ENCODE measurements at places on chromosomes 11 and 22. TPM values are rescaled to one million over a fixed set of nuclear protein-coding genes. Genes with fewer than 3 reads are reported as not detected.

- no peak for DNase-seq
Observed at GRCh38 chr11:106608677-106609076, 409.6 kb downstream of the GUCY1A2 start.

MFNG gene
- total RNA-seq: 214 TPM

DNA sequence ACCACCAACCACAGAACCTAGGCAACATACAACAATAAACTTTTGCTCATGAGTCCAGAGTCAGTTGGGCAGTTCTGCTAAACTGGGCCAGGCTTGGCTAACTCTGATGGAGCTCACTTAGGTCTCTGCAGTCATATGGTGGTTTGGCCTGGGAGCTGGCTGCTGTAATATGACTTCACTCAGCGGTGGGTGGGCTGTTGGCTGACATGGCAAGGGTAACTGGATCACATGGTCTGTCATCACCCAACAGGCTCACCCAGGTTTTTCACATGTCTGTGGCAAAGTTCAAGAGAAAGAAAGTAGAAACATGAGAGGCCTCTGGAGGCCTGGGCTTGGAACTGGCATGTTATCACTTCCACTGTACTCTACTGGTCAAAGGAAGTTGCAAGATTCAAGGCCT lies 43.2 kb upstream of the CLMP start:
- no peak for DNase-seq

- no peak for DNase-seq
Observed at GRCh38 chr11:127600674-127601073, 600.1 kb upstream of the KIRREL3 start.

DNA sequence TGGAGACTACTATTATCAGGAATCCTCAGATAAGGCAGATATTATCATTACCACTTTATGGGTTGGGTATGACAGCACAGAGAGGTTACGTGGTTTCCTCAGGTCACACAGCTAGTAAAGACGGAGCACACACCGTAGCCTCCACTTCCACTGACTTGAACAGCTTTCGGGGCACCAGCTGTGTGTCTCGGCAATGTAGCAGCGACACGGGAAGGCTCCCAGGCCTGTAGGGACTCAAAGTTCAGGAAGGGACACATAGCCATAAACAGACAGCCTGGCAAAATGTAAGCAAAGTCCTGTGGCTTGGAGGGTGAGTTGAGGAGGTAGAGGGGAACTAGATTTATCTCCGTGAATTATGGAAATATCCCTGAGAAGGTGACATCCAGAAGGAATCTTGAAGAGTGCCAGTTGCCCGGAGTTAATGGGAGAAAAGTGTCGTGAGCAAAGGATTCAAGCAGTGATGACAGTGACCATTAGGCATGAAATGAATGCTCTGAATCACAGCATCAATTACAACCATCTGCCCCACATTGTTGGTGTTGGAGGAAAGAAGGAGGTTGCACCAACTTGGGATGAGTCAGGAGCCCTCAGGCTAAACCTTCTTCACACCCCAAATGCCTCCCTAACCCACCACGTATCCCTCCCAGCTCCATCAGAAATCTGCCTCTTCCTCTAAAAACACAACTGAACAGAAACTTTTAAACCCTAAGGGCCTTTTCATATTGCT lies 106.7 kb upstream of the ASPHD2 start:
- no peak for DNase-seq

ASCL2 gene
- 0.42 TPM for total RNA-seq

FLRT1 gene
- total RNA-seq: not detected

DNA sequence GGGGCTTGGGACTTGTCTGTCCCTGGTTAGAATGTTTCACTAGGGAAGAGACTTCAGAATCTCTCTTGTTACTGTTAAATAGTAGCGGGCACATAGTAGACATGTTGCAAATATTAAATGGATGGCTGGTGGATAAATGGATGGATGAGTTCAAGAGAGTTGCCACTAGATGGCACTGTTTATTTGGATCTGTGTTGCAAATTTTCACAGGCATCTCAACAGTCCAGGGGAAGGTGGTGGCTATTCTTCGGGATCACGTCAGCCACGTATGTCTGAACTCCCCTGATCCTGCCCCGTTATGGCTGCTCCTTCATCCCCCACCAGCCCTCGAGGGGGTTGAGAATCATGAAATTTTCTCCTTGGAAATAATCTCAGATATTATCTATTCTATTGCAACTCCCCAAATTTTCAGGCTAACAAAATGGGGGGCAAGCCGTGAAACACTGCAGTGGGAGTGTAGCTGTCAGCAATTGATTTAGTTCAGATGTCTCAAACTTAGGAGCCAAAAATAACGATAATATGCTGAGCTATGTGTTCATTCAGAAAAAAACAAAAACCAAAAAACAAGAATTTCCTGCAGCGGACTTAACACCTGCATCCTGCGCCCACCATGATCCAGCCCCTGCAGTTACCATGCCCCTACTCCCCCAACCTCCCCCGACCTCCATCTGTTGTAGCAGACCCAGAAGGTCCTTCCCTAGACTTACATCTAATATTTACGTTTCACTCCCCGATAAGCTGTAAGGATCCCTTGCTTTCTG lies 29.1 kb upstream of the BIRC3 start:
- DNase-seq: peak; percentile 24

- no peak for DNase-seq
Observed at GRCh38 chr11:13761250-13761649, 92.8 kb downstream of the FAR1 start.

DNA sequence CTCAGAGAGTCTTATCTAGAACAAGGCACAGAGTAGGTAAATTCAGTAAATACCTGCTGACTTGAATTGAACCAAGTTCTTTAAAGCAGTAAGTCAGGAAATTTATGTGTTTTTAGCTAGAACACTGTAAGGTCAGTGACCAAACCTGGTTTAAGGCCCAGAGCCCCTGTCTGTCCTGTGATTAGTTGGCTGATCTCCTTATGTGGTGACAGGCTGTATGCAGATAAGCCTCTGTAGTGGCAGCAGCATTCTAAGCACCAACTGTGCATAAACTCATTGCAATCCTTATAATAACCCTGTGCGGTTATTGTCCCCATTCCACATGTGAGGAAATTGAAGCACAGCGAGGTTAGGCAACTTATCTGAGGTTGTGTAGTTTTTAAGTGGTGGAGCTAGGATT lies 40.5 kb downstream of the FBXO7 start:
- DNase-seq: no peak

OTOG gene
- not detected for total RNA-seq

GRCh38 chr11:133893381-133893780 lies 48.1 kb upstream of the SPATA19 start:
- DNase-seq: no peak

ATXN10 gene
- total RNA-seq: 110 TPM

Data from activated T-helper 1 cell treated with anti-CD3 and anti-CD28 coated beads, Interleukin-12 subunit alpha, Interleukin-12 subunit beta, Interleukin-2, Interleukin-4 antibody, amounts not matched to agents 30 ng/mL and 10 ng/mL and 1 ng/mL, durations not matched to agents 14 hours and 24 hours and 36 hours (primary cell).